ENCODE measurements at places on chromosomes 1 and 21.

DNA sequence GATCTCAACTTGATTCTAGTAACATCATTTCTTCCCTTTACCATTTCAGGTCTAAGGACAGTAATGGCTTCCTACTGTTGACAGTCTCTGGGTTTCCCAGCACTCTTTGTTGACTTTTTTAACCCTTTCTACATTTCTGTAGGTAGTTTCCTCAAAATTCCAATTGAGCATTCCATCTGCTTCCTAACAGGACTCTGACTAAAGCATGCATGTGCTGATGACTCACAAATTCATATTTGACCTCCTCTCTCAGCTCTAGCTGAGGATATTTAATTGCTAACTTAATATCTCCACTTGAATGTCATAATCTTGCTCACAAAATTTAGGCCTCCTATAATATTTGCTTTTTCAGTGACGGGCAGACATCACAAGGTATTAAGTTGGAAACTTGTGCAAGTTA lies 93.3 kb upstream of the ZNHIT6 start:
- DNase-seq = no peak

- DNase-seq = no peak
Measured at GRCh38 chr1:55234016-55234415, 18.9 kb upstream of the USP24 start.

- no peak for DNase-seq
Measured at GRCh38 chr1:6353619-6353954, 40.0 kb downstream of the ACOT7 start.

DNA sequence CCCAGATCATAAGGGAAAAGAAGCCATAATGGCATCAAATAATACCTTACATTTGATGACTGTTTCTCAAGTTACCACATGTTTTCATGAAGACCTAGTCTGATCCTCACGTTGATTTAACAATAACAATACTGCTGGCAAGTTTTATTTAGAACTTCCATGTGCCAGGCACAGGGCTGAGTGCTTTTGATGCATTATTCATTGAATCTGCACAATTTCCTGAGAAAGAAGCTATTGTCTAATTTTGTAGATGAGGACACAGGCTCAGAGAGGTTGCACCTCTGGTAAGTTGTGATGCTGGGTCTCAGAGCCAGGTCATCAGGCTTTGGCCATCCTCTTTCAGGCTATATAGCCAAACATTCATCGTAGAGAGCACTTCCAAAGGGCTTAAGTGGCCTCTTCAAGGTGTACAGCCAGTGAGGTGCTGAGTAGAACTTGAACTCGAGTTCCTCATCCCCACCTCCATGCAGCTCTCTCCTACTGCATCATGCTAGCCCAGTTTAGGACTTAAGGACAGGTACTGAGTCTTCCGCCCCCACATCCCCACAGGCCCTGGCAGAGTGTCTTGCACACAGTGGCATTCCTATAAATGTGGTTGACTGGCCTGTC lies 8.3 kb upstream of the PEF1 start:
- DNase-seq = no peak

DNA sequence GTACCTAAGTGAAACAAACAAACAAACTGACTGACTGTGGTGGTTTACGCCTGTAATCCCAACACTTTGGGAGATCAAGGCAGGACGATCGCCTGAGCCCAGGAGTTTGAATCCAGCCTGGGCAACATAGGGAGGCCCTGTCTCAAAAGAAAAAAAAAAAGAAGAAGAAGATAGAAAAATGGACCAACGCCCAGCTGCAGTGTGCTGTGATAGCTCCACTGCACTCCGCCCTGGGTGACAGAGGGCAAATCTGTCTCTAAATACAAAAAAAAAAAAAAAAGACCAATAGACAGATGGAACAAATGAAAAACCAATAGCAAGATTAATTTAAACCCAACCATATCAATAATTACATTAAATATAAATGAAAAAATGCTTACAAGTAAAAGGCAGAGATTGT lies 13.9 kb downstream of the AKR7A3 start:
- DNase-seq = no peak

DNA sequence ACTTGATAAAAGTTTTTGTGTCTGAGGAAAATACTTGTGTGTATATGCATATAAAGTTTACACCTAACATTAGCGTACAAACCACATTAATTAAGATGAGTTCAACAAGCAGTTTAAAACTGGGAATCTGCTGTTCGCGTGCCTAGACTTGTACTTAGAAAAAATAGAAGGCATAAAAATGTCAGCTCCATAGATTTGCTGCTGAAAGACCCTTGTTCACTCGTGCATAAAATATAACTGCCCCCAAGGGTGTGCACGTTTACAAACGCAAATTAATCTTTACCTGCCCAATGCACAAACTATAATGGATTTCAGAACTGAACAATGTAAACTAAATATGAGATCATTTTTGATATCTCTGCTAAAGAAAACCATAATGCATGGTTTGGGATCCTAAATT lies 392.3 kb upstream of the ADGRL2 start:
- no peak for DNase-seq

DNA sequence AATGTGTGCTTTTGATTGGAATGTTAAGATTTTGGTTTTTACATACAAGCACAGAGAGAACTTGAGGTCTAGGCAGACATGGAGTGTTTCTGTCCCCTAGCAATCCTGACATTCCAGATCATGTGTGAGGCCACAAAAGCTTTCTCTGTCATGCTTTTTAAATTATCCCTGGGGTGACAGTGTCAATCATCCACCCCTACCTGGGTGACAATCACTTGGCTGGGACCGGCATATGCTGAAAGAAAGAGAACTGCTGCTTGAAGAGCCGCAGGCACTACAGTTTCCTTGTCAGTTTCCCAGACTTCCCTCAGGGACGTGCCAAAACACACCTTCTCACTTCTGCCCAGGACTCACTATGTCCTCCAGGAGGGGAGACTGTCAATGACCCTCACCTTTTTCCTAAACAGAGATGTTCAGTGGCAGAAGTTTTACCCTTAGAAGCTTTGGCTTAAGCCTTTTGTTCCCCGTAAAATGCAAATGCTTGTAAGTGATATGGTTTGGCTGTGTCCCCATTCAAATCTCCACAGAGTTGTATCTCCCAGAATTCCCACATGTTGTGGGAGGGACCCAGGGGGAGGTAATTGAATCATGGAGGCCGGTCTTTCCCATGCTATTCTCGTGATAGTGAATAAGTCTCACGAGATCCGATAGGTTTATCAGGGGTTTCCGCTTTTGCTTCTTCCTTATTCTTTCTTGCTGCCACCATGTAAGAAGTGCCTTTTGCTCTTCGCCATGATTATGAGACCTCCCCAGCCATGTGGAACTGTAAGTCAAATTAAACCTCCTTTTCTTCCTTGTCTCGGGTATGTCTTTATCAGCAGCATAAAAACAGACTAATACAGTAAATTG lies 217.4 kb downstream of the FGGY start:
- no peak for DNase-seq

DNA sequence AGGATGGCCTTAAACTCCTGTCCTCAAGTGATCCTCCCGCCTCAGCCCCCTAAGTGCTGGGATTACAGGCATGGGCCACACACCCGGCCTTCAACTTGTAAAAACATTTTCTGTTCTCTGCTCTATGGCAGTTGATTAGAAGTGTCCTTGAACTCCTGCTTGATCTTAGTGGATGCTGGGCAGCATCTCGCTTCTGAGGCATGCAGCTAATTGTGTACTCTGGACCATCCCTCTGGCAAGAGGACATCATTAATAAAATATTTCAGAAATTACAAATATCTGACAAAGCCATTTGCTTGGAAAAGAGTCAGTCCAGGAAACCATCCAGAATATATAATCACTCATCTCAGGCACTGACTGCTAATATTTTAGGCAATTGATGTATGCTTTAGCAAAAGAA lies 8.1 kb downstream of the NGF start:
- DNase-seq = no peak

Measured in BE2C (cell line).